T-helper 1 cell (primary cell): ENCODE measurements at places on chromosomes 16 and 17.

DNA sequence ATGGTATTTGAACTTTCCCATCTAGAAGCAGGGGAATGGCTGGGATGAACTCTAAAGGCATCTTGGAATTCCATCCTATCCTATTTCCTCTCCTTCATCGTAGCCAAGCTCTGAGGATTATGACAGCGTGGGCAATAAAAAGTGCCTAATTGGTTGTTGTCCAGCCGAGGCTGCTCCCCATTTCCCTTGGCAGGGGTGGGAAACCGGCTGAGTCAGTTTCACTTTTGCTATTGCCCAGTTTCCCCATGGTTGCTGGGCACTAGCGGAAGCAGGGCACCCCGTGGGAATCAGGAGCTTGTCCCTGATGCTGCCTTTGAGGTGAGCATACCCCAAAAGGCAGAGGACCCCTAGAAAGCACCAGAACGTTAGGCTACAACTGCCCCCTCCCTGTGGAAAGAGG, 13.8 kb upstream of the SP2 start:
- no peak for DNase-seq

DNA sequence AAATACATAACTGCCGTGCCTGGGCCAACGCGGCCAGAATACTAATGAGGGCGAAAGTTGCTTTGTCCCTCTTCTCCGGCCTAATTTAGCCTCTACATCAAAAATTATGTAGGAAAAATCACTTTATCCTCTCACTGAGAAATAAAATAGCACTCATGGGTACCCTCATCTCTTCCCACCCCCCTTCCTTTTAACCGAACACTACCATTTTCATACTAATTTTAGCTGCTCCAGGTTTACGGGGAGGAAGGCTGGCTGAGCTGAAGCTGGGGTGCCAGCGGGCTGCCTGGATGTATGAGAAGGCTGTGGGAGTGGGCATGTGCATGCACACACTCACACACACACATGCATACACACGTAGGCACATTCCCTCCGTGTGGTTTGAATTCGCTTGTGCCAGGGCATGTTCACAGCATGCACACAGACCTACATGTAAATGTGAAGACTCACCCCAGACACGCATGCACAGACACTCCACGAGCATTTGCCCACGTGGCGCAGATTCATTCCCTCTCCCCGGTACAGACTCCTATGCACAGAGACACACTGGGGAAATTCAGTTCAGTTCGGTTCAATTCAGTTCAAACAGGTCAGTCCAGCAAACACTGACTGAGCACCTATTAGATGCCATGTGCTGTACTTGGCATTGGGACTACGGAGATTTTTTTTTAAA, 145.1 kb downstream of the MRM1 start:
- no peak for DNase-seq

GRCh38 chr16:50680556-50680893, 587 bp downstream of the SNX20 start:
- DNase-seq, result no peak

GRCh38 chr16:80790751-80791150, 13.6 kb downstream of the CDYL2 start:
- no peak for DNase-seq

GRCh38 chr17:64398320-64398719, 7.7 kb upstream of the PECAM1 start:
- no peak for DNase-seq

DNA sequence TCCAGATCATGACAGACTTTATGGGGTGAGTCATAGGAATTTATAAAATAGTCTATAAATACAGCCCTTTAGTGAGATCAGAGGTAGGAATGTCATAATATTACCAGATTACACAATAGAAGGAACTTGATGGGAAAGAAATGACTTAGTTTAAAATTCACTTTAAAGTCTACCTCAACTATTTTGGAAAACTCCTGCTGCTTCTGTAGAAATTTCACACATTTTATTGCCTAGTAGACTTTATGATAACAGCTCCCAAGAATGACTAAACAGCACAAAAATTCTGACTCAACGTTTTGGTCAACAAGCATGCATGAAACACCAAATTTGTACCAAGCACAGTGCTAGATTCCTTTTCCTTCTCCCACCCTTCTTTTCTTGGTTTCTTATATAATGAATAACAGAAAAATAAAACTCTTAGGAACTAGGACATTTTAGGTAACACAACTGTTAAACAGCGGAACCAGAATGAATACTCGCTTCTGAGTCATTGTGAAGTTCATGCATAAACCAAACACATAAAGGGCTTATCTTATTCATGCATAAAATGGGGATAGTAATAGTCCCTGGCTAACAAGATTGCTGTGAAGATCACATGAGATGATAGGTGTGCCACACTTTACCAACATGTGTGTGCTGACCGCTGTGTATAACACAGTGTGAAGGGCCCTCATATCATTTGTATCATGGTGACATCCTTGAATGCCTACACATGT, 243.9 kb downstream of the CDH8 start:
- no peak for DNase-seq

GRCh38 chr16:49560004-49560830, 186.6 kb downstream of the C16orf78 start:
- DNase-seq, result no peak

DNA sequence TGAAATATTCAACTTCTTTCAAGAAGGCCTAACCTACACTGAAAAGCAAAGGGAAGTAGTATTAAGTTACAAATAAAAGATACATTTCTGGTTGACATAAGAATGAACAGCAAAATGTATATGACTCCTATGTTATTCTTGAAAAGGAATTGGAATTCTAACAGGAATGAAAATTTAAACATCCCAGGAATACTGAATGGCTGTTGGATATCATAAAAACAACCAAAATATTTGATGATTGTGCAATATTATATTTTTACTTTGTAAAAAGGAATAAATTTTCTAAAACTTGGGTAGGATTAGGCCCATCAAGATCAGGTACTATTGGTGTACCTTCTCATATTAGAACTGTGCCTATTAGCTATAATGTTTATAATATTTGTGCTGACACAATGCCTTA, 50.0 kb downstream of the CYB5B start:
- DNase-seq, result no peak

- DNase-seq, result no peak
These were observed 80.6 kb downstream of the CA4 start for GRCh38 chr17:60230358-60230757.

- no peak for DNase-seq
These were observed 1.3 kb downstream of the ATP5MC1 start for GRCh38 chr17:48893646-48894508.

DNA sequence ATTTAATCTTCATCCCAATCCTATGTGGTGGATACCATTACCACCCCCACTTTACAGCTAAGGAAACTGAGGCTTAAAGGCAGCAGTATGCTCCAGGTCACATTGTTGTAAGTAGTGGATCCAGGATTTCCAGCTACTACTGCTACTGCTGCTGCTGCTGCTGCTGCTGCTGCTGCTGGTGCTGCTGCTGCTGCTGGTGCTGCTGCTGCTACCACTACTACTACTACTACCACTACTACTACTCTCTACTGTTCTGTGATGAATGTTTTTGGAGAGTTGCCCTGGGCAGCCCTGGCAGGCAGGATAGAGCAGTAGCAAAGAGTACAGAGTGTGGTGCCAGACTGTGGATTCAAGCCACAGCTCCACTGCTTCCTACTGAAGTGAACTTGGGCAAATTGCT, 49.3 kb upstream of the SLC12A3 start:
- DNase-seq, result no peak

DNA sequence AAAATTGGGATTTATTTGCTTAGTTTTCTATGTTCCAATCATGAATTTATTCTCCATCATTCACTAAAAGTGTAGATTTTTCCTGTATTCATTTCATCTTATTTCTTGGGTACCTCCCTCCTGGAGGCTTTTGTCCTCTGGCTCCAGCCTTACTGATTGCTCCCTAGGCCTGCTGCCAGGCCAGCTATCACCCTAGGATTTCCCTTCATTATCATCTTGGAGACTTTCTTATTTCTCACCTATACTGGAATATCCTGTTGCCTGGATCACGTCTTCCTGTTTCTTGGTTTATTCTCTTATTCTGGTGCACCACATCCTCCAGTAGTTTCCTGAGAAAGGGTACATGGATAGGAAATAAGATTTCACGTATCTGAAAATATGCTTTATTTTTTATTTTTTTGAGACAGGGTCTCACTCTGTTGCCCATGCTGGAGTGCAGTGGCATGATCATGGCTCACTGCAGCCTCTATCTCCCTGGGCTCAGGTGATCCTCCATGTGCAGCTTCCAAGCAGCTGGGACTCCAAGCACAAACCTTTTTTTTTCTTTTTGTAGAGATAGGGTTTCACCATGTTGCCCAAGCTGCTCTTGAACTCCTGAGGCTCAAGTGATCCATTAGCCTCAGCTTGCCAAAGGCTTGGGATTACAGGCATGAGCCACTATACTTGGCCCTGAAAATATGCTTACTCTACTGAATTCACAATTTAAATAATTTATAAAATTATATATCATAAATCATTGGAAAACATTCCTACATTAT, 13.3 kb upstream of the KPNB1 start:
- DNase-seq, result no peak

- no peak for DNase-seq
These were observed 30.5 kb downstream of the IQCK start for GRCh38 chr16:19748389-19749168.

GRCh38 chr16:21600031-21600773, 825 bp downstream of the METTL9 start:
- DNase-seq, result peak; percentile 32

DNA sequence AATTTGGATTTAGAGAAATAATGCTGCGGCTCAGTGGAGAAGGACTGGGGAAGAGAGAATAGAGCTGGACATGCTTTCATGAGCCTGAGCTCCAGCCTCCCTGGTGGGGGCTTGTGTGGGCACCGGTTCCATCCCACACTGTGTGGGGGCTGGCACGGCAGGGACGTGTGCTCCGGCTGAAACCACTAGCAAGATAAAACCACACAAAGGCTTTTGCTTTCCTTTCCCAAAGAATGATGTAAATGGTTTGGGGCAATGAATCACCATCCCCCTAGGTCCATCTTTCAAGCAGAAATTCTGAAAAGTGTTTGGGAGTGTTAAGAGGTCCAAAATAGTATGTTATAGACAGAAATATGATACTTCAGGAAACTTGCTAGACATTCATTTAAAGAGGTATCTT, 77.0 kb downstream of the CDH11 start:
- DNase-seq, result no peak

- peak; percentile 61 for DNase-seq
These were observed 12.9 kb downstream of the P2RX5 start for GRCh38 chr17:3683054-3683511.

DNA sequence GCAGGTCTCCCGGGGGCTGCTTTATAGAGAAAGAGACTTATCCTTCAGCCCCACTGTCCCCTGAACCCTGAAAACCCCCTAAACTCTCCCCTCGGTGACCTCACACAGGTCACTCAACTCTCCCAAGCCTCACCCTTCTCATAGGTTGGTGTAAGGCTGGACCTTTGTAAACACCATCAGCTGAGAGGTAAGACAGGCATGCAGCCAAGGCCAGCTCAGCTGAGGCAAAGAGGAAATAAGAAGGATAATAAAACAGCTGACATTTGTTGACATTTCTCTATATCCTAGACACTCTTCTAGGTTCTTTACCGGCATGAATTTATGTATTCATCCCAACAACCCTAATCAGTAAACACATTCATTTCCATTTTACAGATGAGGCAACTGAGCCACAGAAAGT, 134.3 kb downstream of the CCT6B start:
- DNase-seq, result no peak

- DNase-seq, result no peak
These were observed 4.1 kb downstream of the NDRG4 start for GRCh38 chr16:58503863-58504688.
